ENCODE measurements at places on chromosomes 16 and 17.

DNA sequence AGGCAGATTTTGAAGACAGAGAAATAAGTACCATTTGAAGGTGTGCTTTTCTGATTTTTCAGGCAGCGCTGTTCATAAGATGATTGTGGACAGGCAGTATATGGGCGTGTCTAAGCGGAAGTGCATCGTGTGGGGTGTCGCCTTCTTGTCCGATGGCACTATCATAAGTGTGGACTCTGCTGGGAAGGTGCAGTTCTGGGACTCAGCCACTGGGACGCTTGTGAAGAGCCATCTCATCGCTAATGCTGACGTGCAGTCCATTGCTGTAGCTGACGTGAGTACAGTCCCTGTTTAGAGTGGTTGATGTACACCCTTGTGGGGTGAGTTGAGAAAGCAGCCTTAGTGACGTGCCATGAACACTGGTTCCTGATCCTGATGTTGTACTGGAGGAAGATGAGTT lies 10.7 kb downstream of the UTP4 start:
- no peak for DNase-seq

- peak; percentile 72 for DNase-seq
Observed at GRCh38 chr17:49223517-49224197, 6.9 kb downstream of the PHOSPHO1 start.

GRCh38 chr17:41811549-41812380 lies at the start of gene P3H4:
Gene P3H4, minus strand, starts transcription at chr17:41811949. Its CDS starts 34 bp downstream, at chr17:41811915.
- peak; percentile 82 for DNase-seq

- DNase-seq: no peak
Observed at GRCh38 chr16:68658341-68658973, 13.3 kb downstream of the CDH3 start.

DNA sequence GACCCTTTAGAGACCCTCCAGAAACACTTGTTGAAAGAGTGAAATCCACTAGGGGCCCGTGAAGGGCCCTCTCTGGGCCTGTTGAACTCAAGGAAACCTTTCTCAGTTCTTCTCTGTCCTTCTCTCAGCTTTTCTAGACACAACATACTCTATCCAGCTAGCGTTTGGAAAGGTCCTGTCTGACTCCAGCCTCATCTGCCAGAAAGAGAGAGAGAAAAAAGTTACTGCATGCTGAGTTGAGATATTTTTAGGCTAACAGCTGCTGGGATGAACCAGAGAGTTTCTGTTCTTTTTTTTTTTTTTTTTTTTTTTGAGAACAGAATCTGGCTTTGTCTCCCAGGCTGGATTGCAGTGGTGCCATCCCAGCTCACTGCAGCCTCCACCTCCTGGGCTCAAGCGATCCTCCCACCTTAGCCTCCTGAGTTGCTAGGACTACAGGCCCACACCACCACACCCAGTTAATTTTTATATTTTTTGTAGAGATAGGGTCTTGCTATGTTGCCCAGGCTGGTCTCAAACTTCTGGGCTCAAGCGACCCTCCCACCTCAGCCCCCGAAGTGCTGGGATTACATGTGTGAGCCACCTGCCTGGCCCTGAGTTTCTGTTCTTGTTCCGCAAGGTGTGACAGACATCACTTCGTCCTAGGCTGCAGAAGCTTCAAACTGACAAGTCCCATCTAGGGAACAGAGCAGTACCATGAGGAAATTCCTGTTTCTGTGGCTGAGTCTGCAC lies 14.9 kb upstream of the TEX2 start:
- no peak for DNase-seq

DNA sequence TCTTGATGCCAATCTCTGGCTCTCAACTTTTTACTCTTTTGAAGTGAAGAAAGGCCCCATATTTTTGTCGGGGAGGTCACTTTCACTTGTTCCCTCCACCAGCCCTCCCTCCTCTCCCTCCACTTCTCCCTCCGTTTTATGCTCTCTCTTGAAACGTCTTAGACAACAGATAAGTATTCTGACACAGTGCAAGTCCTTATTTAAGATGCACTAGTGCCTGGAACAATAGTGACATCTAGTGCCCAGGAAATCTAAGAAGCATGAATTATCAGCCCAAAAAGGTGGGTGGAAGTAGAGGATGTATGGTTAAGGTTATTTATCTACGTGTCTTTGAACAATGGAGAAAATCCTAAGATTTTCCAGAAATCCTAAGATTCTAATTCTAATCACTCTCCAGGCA lies 17.9 kb downstream of the PSME3IP1 start:
- no peak for DNase-seq

DNA sequence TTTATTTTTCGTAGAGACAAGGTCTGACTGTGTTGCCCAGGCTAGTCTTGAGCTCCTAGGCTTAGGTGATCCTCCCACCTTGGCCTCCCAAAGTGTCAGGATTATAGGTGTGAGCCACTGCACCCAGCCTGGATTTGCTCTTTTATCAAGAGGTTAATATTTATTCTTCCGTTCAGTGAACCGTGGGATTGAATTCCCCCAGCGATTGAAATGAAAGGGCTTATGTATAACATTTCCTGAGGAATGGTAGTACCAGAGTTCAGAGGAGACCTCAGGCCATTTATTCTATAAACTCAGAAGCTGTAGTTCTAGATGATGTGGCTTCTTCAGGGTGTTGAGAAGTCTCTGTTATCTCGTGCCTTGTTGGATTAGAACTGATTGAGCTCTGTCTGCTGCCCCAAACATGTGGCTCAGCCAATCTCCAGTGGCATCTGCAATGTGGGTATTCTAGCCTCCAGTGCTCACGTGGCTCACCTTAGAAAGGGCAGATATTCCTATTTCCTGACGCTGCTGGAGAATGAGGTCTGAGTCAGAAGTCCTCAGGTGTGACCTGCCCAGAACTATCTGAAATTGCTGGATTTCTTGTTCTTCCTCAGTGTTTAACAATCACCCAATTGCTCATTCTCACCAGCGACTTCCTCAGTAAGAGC lies 22.5 kb downstream of the HMOX2 start:
- DNase-seq: no peak

GRCh38 chr17:64679710-64680216 lies 17.7 kb upstream of the SMURF2 start:
- no peak for DNase-seq

- no peak for DNase-seq
Observed at GRCh38 chr17:40696651-40697072, 6.9 kb downstream of the KRT24 start.

- DNase-seq: no peak
Observed at GRCh38 chr16:269061-269796, 6.5 kb downstream of the RGS11 start.

- DNase-seq: no peak
Observed at GRCh38 chr16:52680993-52681392, 134.1 kb upstream of the TOX3 start.

- DNase-seq: no peak
Observed at GRCh38 chr17:77467521-77467920, 326.8 kb downstream of the SEC14L1 start.

GRCh38 chr17:48237456-48237855 lies 129.9 kb downstream of the SNX11 start:
- no peak for DNase-seq

DNA sequence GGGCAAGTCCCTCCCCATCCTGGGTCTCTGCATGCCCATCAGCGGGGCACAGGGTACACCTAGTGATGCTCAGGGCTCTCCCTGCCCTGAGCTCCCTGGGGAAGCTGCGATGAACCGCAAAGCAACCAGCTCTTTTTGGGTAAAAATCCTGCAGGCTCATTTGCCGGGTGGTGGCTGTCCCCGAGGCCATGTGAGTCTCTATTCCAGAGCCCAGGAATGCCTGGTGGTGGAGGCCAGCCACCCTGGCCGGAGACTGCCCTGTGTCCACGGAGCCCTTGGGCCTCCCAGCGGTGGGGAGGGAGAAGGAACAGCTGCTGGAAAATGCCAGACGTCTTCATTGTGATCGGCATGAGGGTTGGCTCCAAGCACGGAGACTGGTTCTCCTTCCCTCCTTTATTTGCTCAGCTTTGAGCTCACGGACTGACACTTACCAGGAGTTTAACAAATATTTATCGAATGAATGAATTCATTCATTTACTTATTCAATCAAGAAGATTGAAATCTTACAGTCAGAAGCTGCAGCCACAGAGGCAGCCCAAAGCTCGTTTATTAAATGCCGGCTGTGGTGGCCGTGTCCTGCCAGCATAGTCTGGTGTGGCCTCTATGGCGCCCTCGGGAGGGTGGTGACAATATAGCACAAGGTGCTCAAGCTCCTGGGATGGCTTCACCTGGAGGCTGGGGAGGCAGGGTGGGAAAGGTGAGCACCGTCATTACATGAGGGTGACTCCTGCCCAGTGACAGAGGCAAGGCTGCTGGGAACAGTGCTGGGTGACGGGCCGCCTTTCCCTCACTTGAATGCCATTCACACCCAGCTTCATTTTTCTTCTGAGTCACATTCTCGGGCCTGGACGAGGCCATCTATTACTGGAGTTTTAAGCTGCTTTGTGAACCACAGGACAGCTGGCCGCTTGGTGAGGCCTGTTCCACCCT lies 31.1 kb upstream of the JPH3 start:
- DNase-seq: peak; percentile 80

GRCh38 chr16:694187-694862 lies 4.1 kb upstream of the WDR24 start:
- DNase-seq: no peak

DNA sequence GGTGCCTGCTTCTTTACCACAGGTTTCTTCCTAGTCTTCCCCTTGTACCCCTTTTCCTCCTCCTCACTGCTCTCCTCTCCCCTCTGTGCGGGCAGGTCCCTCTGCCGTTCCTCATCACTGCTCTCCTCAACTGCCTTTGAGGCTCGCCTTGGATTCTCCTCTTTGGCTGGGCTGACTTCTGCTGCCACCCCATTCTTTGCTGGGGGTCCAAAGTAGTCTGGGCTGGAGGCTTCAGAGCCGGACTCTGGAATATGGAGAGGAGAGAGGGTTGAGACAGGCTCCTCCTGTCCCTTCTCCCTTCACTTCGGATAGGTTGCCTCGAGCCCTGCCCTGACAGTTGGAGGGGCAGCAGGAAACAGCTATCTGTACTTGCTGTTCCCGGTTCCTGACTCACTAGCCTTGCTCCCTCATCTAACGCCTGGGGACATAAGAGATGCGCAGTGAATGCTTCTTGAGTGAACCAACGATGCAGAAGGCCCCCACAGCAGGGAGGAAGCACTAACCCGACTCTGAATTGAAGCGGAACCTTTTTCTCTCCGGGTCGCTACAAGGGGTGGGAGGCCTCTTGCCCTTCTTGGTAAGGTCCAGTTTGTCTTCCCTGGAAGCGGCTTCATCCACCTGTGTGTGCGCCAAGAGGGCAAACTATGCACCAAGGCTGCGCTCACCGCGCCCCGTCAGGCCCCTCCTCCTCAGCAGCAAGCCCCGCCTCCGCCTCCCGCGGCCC lies 655 bp downstream of the HIRIP3 start:
- DNase-seq: peak; percentile 86

- DNase-seq: no peak
Observed at GRCh38 chr17:74415608-74416396, 16.1 kb upstream of the GPRC5C start.

DNA sequence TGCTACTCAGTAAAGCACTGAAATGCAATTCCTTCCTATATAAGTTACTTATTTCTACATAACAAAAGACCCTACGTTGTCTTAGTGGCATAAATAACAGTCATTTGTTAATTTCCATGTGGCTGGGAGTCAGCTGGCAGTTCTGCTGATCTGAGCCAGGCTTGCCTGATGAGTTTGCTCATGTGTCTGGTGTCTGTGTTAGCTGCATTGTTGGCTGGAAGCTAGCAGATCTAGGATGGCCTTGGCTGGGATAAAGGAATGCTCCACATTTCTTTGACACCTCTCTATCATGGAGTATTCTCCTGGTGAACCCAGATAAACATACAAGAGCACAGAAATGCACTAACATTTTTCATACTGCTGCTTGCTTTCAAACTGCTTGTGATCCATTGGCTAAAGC lies 264.4 kb upstream of the MON1B start:
- no peak for DNase-seq

GRCh38 chr17:19262650-19263631 lies 25.8 kb downstream of the EPN2 start:
- no peak for DNase-seq

GRCh38 chr17:42386777-42387657 lies 1.2 kb downstream of the STAT3 start:
- no peak for DNase-seq

DNA sequence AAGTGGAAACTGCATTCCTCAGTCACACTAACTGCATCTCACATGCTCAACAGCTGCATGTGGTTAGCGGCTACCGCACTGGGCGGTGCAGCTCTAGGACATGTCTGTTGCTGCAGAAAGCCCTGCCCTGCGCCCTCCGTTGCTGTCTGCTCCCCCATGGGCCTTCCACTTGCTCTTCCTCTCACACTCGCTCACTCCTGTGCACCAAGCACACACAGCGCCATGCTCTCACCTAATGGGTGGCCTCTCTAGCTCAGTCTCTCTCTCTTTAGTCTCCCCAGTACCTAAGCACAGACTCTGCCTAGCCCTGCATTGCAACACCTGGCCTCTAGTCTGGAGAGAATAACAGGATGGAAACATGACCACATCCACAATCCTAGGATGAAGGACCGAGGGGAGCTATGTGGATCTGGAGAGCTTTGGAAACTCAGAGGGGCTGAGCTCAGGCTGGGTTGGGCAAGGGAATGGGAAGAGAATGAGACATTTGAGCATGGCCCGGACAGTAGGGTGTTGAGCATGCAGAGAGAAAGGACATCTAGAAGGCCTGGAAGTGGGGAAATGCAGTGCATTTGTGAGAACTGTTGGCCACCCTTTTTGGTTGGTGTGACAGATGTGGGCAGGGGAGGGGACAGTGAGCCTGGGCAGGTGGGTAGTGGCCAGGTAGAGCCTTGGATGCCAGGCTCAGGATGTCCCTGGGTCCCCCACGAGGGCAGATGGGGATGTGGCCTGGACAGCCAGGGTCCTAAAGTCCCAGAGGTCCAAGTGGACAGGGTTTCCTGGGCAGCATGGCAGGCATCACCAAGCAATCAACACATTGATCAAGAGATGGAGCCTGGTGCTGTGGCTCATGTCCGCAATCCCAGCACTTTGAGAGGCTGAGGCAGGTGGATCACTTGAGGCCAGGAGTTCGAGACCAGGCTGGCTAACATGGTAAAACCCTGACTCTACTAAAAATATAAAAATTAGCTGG lies 16.1 kb downstream of the SGCA start:
- DNase-seq: peak; percentile 51

GRCh38 chr17:77869041-77869599 lies 89.4 kb upstream of the TNRC6C start:
- peak; percentile 55 for DNase-seq

DNA sequence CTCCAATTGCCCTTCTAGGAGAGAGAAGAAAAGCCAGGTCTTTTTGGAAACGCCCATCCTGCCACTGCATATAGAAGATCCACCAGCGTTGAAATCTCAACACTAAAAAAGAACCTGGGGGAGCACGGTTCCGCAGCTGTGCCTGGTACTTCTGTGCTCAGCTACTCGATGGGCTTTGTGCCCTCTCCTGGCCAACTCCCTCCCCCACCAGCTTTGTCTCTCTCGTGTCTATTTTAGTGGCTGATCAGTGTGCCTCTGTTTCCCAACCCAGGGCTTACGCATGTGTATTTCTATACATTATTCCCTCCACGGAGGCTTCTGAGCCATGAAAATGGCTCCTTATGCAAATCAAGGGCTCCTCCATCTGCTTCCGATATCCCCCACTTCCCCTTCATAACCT lies 83.5 kb downstream of the RBFOX3 start:
- DNase-seq: no peak

GRCh38 chr17:2239882-2240430 lies 63.6 kb downstream of the SMG6 start:
- peak; percentile 89 for DNase-seq
